ENCODE measurements at places on chromosomes 6 and 20. TPM values are rescaled to one million over a fixed set of nuclear protein-coding genes. Genes with fewer than 3 reads are reported as not detected.

Gene TMC2
- not detected for total RNA-seq

Gene SGK2
- 0.06 TPM for total RNA-seq

Gene GJA1
- total RNA-seq = 80.6 TPM

Gene ZMYND8
- total RNA-seq = 15.4 TPM

Gene SLC17A4
- not detected for total RNA-seq

Gene HLA-DMB
- 0.23 TPM for total RNA-seq

Gene BMP7
- 12.7 TPM for total RNA-seq

Gene ZNF165
- 0.71 TPM for total RNA-seq

Gene PLCB4
- 3.7 TPM for total RNA-seq

Gene COL11A2
- total RNA-seq = 5.5 TPM

Gene CPNE1
- total RNA-seq = 64.5 TPM

GRCh38 chr6:132511831-132512220, 1.1 kb downstream of the STX7 start:
- DNase-seq = no peak

DNA sequence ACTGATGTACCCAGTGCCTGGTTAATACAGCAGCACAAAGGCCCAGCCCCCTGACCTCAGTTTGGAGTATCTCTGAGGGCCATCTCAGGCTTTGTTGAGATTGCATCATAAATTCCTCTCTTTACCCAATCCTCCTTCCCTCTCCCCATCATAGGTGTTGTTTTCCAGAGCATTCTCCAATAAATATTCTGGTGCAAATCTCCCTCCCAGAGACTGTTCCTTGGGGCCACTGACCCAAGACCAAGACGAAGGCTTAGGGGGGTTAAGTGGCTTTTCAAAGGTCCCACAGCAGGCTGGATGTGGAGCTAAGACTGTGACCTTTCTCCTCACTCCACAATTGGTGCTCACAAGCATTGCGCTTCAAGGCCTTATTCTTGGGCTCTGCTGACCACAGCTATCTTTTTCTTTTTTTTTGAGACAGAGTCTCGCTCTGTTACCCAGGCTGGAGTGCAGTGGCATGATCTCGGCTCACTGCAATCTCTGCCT, 72.4 kb upstream of the ZMYND8 start:
- DNase-seq = no peak

- DNase-seq = no peak
Measured at GRCh38 chr20:6269168-6269873, 146.5 kb upstream of the FERMT1 start.

DNA sequence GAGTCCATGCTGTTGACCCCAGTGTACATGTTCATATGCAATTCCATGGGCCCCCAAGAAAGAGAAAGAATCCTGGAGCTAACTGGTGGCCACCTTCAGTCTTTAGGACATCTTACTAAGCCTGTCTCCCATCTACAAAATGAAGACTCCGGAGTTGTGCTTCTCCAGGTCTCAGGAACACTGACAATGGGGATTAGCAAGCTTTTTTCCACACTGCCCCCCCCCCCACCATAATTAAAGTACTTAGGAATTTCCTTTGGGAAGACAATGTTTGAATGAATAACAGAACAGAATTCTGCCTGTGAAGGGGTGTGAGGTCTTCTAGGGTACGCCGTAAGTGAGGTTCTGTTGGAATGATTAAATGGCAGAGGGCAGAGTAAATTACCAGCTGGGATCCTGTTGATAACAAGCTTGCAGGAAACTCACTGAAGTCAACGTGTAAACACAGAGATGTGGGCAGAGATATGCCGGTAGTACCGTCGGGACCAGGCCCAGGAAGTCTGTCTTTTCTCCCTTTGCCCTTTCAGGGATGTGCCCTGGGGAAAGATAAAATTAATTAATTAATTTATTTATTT, 63.1 kb downstream of the ANKRD6 start:
- no peak for DNase-seq

DNA sequence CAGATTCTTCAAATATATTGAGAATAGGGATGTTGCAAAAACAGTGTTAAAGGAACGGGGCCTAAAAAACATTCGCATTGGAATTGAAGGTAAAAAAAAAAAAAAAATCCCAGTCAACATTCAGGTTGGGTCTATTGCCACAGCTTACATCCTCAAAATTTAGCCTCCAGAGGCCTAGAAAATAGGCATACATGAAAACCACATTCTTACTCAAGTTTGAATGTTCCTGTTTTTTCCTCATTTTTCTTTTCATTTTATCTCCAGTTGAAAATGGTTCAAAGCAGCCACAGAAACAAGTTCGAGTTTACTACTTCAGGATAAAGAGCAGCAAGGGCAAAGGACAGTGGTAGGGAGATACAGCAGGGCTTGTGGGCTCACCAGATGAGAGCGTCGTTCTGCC, 41.9 kb downstream of the KCTD20 start:
- no peak for DNase-seq

DNA sequence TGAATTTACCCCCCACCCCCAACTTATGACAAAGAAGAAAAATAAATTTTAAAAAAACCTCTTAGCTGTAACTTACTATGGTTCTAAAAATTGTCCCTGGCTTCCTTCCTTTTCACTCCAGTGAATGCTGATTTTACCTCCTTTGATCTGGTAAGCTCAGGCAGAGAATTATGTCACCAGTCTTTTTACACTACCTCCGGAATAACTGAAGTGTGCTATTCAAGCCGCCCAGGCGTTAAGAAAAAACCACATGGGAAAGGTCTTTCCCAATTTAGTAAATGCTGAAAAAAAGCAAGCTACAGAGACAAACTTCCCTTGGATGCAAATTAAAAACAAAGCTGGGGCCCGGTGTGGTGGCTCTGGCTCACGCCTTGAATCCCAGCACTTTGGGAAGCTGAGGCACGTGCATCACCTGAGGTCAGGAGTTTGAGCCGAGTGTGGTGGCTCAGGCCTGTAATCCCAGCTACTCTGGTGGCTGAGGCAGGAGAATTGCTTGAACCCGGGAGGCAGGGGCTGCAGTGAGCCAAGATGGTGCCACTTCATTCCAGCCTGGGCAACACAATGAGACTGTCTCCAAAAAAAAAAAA, 12.4 kb downstream of the SNX5 start:
- DNase-seq = no peak

DNA sequence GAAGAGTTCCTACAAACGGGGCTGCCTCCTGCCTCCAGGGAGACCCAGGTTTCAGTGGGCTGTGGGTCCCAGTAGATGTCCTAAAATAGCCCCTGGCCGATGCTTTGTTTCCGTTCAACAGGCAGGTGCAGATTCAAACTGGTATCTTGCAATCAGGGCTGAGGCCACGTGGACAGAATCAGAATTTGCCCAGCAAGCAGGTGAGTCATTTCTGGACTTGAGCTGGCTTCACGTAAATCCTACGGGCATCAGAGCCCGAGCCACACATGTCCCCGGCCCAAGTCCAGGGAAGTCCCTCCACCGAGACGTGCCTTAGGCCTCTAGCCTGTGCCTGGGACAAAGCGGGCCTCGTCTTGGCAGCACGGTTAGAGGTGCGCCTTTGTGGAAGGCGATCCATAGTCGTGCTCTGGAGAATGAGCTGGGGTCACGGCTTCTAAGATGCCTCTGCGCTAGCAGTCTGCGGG, 101.6 kb upstream of the FRMD1 start:
- no peak for DNase-seq

- DNase-seq = peak; percentile 36
Measured at GRCh38 chr6:47165918-47166317, 123.8 kb upstream of the ADGRF1 start.

DNA sequence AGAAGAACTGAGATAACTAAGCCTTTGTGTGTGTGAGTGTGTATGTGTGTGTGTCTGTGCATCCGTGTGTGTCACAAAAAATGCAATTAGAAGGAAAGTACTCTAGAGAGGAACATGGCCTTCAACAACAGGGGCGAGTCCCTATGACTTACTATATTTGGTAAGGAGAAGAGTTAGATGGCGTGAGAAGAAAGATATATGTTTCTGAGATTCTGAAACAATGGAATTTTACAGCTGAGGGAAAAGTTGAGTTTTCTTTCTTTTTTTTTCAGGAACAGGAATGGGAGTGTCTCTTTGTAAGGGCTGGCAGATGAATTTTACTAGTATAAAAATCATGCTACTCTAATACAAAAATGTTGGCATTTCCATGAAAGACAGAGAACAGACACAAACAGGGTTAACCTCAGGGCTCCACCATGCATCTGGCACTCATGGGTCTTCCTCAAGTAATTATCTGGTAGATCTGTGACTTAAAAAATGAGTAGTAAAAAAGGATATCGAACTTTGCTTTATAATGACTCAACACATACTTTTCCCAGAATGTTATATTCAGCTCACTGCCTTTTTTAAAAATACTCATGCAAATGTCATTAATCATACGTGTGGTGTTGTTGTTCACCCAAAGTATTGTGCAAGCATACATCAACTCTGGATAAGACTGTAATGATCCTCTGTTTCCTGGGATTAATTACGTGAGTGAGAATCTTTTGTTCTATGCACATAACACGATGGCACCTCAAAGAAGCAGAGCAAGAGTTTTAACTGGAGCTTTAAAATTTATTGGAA, 12.8 kb upstream of the SASH1 start:
- DNase-seq = no peak

DNA sequence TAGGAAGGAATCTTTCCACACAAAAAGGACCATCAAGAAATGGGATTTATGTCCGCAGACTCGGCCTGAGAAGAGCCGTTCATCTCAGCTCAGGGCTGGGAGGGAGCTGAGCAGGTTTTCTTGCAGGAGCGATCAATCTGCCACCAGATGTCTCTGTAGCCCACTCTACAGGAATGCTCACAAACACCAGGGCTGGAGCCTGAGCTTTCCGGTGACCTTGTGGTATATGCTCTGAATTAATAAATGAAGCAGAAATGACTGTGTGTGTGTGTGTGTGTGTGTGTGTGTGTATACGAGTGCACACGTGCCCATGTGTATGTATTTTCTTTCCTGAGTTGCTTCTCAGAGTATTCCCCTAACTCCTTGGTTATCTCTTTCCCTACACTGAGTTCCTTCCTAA, 12.0 kb downstream of the CD83 start:
- DNase-seq = peak; percentile 64

- no peak for DNase-seq
Measured at GRCh38 chr6:111926731-111927302, 53.6 kb upstream of the FYN start.

GRCh38 chr6:74939151-74939708, 266.6 kb downstream of the COL12A1 start:
- no peak for DNase-seq

GRCh38 chr20:1430004-1430451, 36.6 kb downstream of the NSFL1C start:
- no peak for DNase-seq

GRCh38 chr6:31190488-31190887, 20.0 kb upstream of the POU5F1 start:
- no peak for DNase-seq

DNA sequence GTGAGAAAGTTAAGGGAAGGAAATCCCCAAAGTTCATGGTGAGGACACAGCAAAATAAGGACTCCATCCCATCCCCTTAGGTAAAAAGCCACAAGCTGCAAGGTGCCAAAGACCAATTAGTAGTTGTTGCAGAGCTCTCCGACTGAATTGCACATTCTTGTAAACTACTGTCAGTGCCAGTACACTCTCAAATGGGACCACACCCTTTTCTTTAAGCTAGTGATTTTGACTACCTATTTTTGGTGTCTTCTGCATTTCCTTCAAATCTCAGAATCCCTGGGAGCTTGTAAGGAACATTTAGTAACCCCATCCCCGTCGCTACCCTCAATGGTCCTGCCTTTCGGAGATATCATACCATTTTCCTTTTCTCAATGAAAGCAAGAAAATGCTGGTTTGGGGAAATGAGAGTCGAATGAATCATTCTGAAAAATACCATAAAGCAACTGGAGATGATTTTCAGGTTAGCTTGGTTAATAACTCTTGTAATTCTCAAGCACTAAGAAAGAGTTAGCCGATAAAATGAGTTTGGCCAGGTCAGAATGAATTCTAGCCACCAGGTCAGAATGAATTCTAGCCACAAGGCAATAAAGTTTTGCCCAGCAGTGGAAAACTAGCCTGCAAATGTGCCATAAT, 5.2 kb upstream of the HMGN3 start:
- DNase-seq = no peak

DNA sequence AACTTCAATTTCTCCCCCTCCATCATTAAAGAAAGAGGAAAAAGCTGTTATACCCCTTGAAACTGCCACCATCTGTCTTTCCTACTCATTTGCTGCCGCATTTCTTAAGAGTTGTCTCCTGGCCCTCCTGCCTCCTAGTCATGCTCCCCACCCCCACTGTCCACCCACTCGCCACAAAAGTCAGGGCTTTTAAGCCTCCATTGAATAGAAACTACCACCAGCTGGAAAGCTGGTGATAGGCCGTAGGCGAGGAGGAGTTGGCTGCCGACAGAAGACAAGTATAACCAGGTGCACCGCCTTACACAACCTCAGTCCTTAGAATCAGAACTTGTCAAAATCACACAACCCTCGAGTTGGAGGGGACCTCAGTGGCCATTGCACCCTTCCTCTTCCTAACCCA, 67.6 kb downstream of the B3GAT2 start:
- DNase-seq = no peak

DNA sequence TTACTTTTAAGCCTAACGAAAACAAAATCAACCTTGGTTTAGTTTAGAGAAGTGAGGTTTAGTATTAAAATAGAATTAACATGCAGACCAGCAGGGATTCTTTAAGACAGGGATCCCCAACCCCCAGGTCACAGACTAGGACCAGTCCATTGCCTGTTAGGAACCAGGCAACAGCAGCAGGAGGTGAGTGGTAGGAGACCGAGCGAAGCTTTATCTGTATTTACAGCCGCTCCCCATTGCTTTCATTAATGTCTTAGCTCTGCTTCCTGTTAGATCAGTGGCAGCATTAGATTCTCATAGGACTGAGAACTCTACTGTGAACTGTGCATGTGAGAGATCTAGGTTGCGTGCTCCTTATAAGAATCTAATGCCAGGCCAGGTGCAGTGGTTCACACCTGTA, 225.9 kb downstream of the NKAIN2 start:
- DNase-seq = no peak

DNA sequence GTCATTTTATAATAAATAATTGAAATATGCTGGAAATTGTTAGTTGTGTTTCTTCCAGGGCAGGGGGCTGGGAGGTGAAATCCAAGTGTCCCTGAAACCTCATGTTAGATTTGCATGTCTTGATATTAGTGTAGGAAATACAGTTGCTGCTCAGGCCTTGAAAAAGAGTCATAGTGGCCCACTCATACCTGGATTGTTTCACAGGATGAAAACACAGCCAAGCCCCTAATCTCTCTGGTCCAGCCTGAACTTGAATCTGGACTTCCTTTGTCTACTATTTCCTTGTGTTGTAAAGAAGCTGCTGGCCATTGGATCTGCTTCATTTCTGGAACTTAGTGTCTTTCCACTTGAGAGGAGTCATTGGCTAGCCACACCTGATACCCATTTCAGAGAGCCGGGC, 108.8 kb upstream of the JARID2 start:
- DNase-seq = no peak

DNA sequence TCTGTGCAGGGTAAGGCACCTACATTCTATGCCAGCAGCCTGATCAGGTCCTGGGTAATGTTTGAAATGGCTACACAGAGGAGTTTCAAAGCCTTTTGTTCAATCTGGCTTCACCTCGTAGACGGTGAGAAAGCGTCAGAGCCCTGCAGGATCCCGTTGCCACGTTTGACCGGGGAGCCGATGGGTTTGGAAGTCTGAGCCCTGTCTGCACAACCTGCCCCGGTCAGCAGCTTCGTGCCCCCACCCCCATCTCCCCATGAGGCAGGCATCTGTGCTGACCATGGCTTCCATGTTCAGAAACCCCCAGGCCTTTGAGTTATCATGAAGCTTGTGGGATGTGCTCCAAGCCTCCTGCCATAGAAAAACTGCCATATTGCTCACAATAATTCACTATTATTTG, 63.9 kb downstream of the PTPN1 start:
- DNase-seq = no peak

GRCh38 chr6:129183681-129184301, 300.9 kb downstream of the LAMA2 start:
- peak; percentile 25 for DNase-seq

All from Daoy (cell line).